ENCODE measurements at places on chromosomes 12 and 14. TPM values are rescaled to one million over a fixed set of nuclear protein-coding genes. Genes with fewer than 3 reads are reported as not detected.

The MYF6 gene
- not detected for total RNA-seq

The CDCA3 gene
- 37.2 TPM for total RNA-seq

The NRXN3 gene
- 1.6 TPM for total RNA-seq

The SPTSSA gene
- total RNA-seq, result 27.5 TPM

The CARMIL3 gene
- total RNA-seq, result 11.8 TPM

The NINJ2 gene
- 0.94 TPM for total RNA-seq

The RHOF gene
- total RNA-seq, result 31.9 TPM

All from GM23338 (cell line).